ENCODE measurements at places on chromosomes 2 and 18. TPM values are rescaled to one million over a fixed set of nuclear protein-coding genes. Genes with fewer than 3 reads are reported as not detected.

Gene TMEM200C
- 1.1 TPM for polyA plus RNA-seq

Gene PLGLB1
- polyA plus RNA-seq: 7.0 TPM

Gene LYPD1
- polyA plus RNA-seq: 1.6 TPM

Gene C2orf66
- not detected for polyA plus RNA-seq

Gene ADAM23
- 74.9 TPM for polyA plus RNA-seq

Measured in Purkinje cell (primary cell).